Omental fat pad (tissue), 4 donors: ENCODE measurements at places on chromosomes 1 and 21.

DNA sequence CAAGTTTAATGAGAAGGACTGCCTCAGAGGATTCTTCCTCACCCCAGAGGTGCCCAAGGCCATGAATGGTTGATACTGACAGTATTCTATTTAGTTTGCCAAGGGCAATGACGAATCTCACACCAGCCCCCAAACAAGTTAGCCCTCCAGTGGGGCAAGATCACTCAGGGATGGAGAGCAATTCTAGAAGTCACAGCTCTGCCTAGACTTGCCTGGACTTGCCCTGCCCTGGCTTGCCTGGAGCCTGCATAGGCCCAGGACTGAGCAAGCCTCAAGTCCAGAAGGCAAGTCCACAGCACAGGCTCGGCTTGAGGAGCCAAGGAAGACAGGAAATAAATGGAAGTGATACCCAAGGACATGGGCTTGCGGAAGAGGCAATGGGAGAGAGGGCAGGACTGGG lies 39.5 kb upstream of the RGS16 start:
- DNase-seq, result no peak

DNA sequence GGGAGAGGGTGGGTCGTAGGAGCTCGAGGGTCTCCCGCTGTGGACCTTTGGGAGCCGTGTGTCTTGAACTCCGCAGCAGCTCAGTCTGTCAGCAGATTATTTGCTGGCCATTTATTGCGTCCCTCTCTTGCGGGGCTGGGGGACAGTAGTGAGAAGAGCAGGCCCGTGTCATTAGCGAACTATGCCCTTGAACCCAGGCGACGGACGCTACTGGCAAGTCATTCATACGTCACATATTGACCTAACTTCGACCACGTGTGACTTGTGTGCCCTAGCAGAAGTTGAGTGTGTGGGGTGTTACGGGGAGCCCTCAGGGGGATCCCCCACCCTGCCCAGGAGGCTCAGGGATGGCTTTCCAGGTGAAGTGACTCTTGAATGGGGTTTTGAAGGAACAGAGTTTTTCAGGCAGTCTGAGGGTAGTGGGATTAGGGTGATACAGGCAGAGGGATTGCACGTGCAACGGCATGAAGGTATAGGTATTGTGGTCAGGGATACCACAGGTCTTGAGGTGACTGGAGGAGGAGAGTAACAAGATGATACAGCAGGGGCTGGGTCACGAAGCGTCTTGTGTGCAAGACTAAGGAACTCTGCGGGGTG lies 13.0 kb downstream of the RCC1 start:
- no peak for DNase-seq

DNA sequence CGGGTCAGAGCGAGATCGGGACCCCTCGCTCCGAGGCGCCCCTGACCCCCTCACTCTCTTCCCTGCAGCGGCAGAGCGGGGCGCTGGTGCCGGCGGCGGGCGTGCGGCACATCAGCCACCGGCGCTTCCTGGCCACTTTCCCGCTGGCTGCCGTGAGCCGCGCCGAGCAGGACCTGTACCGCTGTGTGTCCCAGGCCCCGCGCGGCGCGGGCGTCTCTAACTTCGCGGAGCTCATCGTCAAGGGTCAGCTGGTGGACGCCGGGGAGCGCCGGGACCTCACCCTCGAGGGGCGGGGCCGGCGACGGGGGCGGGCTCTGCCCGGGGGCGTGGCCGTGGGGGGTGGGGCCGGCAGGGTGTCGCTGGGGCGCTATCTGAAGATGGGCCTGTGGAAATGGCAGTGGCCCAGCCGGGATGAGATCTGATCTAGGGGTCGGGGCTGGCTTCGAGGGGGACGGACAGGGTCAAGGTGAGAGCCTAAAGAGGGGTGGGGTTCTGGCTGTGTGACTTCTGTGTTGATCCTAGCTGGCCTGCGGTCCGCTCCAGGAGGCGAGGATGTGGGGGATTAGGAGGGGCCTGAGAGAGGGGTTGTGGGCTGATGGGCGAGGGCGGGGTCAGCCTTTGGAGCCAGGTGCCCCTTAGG lies 23.6 kb downstream of the PTPRU start:
- DNase-seq, result no peak

DNA sequence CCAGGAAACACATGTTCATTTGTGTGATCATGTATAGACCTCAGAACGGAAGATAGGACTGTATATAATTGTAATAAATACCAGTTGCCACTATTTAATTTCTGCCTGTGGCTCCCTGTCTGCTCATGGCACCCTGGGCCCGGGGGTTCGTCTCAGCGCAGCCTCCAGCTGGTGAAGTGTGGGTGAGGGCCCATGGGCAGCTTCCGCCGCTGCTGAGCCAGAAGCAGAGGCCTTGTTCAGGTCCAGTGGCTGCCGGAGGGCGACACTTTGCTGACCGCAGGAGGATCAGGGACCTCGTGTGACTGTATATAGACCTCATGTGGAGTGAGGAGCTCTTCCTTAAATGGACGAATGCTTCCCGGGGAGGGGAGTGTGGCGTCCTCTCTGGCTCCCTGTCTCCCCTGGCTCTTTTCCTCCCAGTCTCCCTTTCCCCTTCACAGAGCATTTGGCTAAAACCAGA lies 155.9 kb downstream of the PEX14 start:
- no peak for DNase-seq

- no peak for DNase-seq
Measured at GRCh38 chr1:243598433-243598832, 251.6 kb downstream of the AKT3 start.

DNA sequence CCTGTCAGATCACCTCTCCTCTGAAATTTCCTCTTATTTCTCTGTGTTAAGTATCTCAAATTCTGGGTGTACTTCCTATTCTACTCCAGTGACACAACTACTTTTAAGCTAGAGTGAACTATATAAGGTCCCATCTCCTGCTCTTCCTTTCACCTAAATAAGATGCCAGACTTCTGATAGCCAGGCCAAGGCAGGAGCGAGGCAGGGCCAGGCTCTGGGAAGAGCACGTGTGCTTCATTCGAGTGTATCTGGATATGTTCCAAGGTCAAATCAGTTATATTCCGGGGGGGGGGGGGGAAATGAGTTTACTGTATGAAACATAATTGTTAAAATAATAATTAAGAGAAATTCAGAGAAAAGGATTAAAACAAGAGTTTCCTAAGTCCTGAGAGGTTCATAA lies 60.1 kb downstream of the LRRC71 start:
- no peak for DNase-seq

- no peak for DNase-seq
Measured at GRCh38 chr1:71001624-71002023, 46.0 kb downstream of the PTGER3 start.

GRCh38 chr1:23558872-23559135 lies 497 bp downstream of the ID3 start:
- no peak for DNase-seq

GRCh38 chr1:94590203-94591137 lies 48.9 kb upstream of the F3 start:
- DNase-seq, result no peak

GRCh38 chr21:40143822-40144525 lies 276.7 kb downstream of the PCP4 start:
- no peak for DNase-seq

GRCh38 chr1:54980528-54981241 lies at the start of gene TMEM61:
TSS of gene TMEM61 (plus strand) at chr1:54980628. CDS start at chr1:54981066, 438 bp downstream.
- DNase-seq, result no peak

DNA sequence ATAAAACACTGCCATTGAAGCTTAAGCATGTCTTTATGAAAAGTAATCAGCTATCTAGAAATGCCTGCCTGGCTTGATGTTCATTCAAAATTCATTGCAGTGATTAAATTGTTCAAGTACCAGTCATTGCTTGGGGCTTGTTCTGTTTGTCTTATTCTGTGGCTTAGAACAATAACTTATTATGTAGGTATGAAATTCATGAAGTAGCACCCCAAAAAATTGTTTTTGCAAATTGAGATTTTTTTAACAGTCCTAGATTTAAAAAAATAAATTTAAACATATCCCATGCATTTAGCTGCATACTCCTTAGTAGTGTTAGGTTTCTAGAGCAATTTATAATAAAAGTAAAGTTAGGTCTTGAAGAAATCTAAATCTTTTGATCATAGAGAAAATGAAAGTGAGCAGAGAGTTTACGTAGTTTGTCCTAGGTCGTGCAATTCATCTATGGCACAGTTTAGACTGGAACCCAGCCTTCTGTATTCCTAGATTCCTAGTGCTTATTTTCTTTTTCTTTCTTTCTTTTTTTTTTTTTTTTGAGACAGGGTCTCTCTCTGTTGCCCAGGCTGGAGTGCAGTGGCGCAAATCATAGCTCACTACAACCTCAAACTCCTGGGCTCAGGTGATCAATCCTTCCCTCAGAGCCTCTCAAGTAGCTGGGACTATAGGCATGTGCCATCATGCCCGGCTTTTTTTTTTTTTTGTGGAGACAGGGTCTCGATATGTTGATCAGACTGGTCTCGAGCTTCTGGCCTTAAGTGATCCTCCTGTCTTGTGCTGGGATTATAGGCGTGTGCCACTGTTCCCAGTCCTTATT lies 9.3 kb downstream of the MIER1 start:
- no peak for DNase-seq

DNA sequence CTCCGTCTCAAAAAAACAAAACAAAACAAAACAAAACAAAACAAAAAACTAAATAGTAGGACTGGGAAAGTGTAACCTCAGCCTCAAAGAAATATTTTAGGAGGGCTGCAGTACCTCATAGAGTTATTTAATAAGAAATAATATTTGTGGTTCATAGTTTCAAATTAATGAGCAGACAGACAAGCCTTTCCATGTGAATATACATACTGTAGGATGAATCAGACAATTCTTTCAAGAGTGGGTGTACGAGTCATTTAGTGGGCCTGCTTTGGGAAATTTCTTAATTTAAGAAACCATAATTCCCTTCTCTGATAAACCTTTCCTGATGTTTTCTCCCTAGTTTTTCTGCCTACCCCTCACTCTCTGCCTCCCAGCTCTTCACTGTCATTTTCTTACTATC lies 52.5 kb downstream of the CDC14A start:
- no peak for DNase-seq

GRCh38 chr1:197838836-197839235 lies 63.6 kb upstream of the DENND1B start:
- no peak for DNase-seq

- DNase-seq, result no peak
Measured at GRCh38 chr1:203649999-203650836, 23.6 kb downstream of the ATP2B4 start.

DNA sequence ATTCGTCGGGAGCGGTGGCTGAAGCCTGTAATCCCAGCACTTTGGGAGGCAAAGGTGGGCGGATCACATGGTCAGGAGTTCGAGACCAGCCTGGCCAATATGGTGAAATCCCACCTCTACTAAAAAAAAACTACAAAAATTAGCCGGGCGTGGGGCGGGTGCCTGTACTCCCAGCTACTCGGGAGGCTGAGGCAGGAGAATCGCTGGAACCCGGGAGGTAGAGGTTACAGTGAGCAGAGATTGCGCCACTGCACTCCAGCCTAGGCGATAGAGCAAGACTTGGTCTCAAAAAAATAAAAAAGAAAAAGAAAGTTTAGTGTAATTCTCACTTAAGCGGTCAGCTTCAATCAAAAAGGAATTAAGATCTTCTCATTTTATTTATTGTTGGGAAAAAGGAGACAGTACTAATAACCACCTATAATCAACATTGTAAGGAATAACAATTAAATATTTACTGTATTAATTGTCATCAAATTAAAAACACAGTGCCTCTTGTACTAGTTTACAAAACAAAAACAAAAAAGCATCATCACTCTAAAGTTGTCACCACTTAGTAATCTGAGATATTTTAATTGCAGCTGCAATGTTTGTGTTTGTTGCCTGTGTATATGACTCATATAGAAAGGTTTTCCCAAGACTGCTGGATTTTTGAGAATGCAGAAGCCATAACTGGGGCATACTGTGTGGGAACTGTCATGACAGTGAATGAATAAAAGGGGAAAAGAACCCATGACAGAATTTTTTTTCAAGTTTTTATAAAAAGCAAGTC lies 3.7 kb downstream of the FBXO42 start:
- no peak for DNase-seq

DNA sequence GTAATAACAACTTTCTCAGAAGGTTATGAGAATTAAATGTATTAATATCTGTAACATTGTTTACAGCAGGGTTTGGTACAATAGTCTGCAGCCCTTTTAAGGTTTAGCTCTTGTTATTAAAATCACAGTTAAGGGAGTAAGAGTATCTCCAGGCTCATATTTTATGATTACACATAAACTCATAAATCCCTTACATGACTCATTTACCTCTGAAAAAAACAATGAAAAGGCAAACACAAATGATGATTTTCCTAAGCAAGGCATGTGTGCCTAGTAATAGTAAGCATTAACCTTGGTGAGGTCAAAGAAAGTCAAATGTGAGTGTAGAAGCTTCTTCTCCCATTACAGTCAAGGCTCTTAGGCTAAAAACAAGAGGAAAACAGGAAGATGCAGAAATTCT lies 84.5 kb upstream of the ADGRL4 start:
- no peak for DNase-seq

DNA sequence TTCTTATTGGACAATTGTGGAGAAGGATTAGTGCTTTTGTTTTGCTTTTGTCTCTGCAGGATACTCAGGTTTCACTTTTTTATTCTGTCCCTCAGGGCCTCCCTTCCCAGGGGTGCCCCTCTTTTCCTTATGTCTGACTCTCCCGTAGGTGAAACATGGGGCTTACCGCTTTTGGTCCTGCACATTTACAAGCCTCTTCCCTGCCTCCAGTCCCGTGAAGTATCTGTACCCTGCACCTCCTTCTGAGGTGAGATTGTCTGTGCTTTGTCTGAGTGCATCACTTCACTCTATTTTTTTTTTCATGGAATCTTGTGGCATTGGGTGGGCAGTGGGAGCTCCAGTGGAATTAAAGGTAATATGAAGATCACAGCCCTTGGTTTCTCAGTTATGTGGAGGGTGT lies 758.1 kb upstream of the TPTE start:
- no peak for DNase-seq

DNA sequence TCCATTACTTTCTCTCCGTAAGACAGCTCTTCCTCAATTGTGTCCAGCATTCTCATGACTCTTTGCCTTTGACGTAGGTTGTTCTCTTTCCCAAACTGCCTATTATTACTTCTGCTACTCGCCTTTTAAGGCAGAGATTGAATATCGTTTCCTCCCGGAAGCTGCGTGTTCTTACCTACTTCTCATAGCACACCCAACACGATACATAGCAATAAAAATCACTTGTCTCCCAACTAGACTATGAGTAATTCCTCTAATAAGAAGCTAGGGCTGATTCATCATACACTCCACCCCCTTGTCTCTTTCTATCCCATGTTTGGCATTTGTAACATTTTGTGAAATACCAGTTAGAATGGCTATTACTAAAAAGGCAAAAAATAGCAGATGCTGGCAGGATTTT lies 55.8 kb upstream of the SGIP1 start:
- no peak for DNase-seq
